Muscle of leg (tissue), 16 donors: ENCODE measurements at places on chromosomes 1 and 21. TPM values are rescaled to one million over a fixed set of nuclear protein-coding genes. Genes with fewer than 3 reads are reported as not detected.

Gene FNDC5
- 155 TPM for total RNA-seq

- peaks cover 5% of the 10 kb centered on the region for H3K4me1 ChIP-seq
- DNase-seq: no peak
- H3K27me3 ChIP-seq: no peaks in the 10 kb centered on the region
- H3K36me3 ChIP-seq: no peaks in the 10 kb centered on the region
Observed at GRCh38 chr1:205630651-205631009, 1.2 kb downstream of the ELK4 start.

GRCh38 chr21:36396971-36397370, 11.8 kb downstream of the CHAF1B start:
- H3K4me3 ChIP-seq: no peak overlapping the region
- H3K4me1 ChIP-seq: no peaks in the 10 kb centered on the region
- no peak overlapping the region for H3K27ac ChIP-seq
- H3K27me3 ChIP-seq: no peaks in the 10 kb centered on the region

Gene MAP1LC3C
- 12.5 TPM for total RNA-seq
